B cell (primary cell): ENCODE measurements at places on chromosomes 7 and 10. TPM values are rescaled to one million over a fixed set of nuclear protein-coding genes. Genes with fewer than 3 reads are reported as not detected.

GRCh38 chr7:95684505-95684904 is 87.8 kb upstream of the DYNC1I1 start:
- no peak for DNase-seq
- H3K27me3 ChIP-seq, result no peaks in the 10 kb centered on the region
- no peak overlapping the region for H3K4me3 ChIP-seq
- H3K36me3 ChIP-seq, result no peaks in the 10 kb centered on the region

DNA sequence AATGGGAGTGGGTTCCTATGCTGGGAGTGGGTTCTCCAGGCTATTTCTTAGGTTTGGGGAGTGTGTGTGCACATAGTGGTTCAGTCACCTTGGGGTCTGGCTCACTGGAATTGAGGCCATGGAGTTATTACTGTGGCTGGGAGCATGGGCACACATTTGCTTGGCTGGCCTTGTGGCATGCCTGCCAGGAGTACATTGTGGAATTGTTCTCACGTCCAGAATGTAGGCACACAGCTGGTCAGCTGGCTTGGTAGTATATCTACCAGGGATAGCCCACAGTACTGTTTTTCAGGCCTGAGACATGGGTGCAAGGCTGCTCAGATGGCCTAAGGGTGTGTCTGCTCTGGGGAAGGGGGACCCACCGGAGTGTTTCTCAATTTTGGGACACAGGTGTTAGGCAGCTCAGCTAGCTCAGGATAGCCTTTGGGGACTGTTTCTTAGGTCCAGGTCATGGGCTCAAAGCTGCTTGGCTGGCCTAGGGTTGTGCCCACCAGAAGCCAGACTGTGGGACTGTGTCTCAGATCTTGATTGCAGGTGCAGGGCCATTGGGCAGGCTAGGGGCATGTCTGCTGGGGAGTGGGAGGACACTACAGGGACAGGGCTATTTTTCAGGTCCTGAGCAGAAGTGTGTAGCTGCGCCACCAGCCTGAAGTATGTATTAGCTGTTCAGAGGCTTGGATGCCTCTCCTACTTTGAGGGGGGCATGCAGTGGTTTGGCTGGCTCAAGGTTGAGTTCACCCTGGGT is 50.6 kb downstream of the TMEM168 start:
- H3K27ac ChIP-seq, result no peak overlapping the region
- no peak for DNase-seq
- H3K4me3 ChIP-seq, result no peak overlapping the region
- H3K4me1 ChIP-seq, result no peaks in the 10 kb centered on the region
- H3K36me3 ChIP-seq, result no peaks in the 10 kb centered on the region

DNA sequence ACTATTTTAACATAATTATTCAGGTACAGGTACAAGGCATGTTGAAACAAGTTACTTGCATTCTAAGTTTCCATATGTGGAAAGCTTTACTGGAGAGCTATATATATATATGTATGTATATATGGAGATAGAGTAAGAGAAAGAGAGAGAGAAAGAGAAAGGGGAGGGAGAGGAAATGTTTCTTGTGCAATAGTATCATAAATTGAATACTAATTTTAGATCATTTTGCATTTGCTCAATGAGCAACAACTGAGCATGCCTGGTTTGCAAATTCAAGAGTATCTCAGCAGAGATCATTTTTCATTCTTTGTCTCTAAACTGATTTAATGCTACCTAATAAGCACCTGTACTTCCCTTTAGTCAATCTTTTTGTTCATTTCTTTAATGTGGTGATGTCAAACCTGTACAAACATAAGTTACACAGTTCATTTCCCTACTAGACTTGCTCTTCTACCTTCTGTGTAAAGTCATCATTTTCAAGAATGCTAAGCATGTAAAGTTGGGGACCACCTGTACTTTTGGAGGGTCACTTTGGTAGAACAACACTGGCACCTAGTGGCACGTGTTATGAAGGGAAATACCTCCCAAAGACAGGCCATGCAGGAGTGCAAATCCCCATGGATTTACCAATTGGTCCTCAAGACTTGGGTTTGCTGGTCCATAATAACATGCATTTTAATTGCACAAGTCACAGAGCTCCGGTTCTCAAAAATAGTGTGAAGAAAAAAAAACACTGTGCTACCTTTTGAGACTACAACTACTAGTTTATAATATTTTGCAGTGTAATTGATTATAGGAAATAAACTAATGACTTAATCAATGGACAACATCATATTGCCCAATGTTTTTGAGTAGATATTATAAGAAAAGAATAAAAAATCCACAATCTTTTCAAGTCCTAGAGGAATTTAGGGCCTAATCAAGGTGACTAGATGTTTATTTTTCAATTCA is 431.2 kb upstream of the IGFBP3 start:
- no peak overlapping the region for H3K4me3 ChIP-seq
- no peak overlapping the region for H3K27ac ChIP-seq
- no peak for DNase-seq
- no peaks in the 10 kb centered on the region for H3K4me1 ChIP-seq
- H3K36me3 ChIP-seq, result no peaks in the 10 kb centered on the region
- H3K27me3 ChIP-seq, result no peaks in the 10 kb centered on the region

DNA sequence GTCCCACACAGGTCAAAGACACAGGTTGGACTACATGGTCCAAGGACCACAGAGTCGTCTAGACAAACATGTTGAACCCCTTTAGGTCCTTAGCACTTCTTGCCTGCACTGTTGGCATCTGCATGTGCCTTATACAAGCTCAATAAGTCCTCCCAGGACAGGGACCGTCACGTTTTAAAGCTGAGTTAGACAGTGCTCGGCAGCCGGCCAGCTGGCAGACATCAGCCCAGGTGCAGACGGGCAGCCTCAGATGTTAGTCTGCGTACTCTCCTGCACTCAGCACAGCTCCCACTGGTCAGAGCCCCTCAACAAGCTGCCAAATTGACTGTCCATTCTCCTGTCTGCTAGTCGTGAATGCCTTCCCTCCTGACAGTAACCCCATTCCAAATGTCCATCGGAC is 34.9 kb downstream of the PARP12 start:
- no peak overlapping the region for H3K4me3 ChIP-seq
- no peaks in the 10 kb centered on the region for H3K4me1 ChIP-seq
- no peaks in the 10 kb centered on the region for H3K36me3 ChIP-seq
- no peaks in the 10 kb centered on the region for H3K27me3 ChIP-seq

- H3K27me3 ChIP-seq, result no peaks in the 10 kb centered on the region
- H3K4me3 ChIP-seq, result no peak overlapping the region
- no peak for DNase-seq
- H3K27ac ChIP-seq, result no peak overlapping the region
Measured at GRCh38 chr7:104156842-104157277, 51.0 kb downstream of the ORC5 start.

DNA sequence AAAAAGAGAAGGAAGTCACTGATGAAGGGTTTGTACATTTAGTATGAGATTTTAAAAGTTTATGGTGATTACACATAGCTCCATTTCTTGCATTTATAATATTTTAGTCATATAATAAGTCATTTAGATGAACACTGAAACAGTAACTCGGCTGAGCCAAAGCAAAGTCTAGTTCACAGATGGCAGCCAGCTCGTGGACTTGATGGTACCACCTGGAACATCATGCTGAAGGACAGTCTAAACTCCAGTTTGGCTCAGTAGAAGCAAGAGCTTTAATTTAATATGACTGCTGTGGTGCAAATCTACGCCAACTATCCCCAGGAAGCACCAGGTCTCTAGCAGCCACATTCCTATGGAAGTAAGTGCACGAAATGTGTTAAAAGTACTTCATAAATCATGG is 16.4 kb downstream of the SRI start:
- no peak overlapping the region for H3K27ac ChIP-seq
- no peak overlapping the region for H3K4me3 ChIP-seq
- no peak for DNase-seq
- no peaks in the 10 kb centered on the region for H3K27me3 ChIP-seq
- peaks cover 53% of the 10 kb centered on the region for H3K36me3 ChIP-seq
- H3K4me1 ChIP-seq, result no peaks in the 10 kb centered on the region

- H3K36me3 ChIP-seq, result no peaks in the 10 kb centered on the region
- no peak overlapping the region for H3K4me3 ChIP-seq
- DNase-seq, result no peak
- H3K27ac ChIP-seq, result no peak overlapping the region
- H3K27me3 ChIP-seq, result no peaks in the 10 kb centered on the region
Measured at GRCh38 chr7:156147104-156147503, 334.8 kb upstream of the SHH start.

DNA sequence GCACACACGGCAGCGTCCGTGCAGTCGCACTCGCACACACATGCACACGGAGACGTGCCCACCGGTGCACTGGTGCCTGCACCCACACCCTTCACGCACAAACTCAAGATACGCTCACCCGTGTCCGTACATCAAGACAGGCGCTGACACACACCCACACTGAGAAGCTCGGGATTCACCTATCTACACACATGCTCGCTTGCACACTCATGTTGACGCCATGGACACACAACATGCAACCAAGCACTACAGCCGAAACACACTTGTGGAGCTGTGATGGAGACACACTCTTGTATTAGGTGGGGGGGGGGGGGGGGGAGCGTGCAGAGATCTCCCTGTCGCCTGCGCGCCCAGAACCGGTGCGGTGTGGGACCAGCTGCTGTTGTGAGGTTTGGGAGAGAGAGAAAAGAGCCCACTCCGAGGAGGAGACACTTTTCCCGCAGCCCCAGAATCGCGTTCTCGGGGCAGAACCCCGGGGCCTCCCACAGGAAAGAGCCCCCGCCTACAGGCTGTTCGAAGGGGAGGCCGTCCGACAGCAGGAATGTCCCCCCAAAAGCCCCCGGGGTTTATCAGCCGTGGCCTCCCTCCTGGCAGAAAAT is 605 bp upstream of the NFKB2 start:
- peaks cover 40% of the 10 kb centered on the region for H3K4me1 ChIP-seq
- peak overlapping the region; percentile 98 for H3K27ac ChIP-seq
- no peak for DNase-seq
- H3K36me3 ChIP-seq, result peaks cover 28% of the 10 kb centered on the region
- H3K27me3 ChIP-seq, result no peaks in the 10 kb centered on the region
- peak overlapping the region; percentile 86 for H3K4me3 ChIP-seq

DNA sequence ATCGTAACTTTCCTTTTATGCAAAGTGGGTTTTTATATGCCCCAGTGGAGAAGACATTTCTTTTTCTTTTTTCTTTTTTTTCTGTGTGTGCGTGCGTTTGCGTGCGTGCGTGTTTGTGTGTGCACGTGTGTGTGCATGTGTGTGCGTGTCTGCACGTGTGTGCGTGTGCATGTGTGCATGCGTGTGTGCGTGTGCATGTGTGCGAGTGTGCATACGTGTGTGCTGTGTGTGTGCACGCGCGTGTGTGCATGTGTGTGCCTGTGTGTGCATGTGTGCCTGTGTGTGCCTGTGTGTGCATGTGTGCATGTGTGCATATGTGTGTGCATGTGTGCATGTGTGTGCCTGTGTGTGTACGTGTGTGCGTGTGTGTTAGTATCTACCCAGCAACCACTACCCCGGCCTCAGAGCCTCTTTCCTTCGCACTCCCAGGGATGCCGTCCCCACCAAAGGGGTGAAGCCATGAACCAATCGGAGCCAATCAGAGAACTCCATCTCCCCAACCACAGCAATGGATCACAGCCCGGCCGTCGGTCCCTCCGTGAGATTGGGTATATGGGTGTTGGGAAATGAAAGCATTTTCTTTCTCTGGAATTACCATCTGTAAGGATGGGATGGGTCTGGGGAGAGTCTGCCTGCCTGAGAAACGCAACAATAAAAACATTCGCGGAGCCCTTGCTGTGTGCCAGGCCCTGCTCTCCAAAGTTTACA is 92.3 kb downstream of the ELFN1 start:
- no peak overlapping the region for H3K4me3 ChIP-seq
- H3K4me1 ChIP-seq, result no peaks in the 10 kb centered on the region
- no peaks in the 10 kb centered on the region for H3K36me3 ChIP-seq
- no peak for DNase-seq
- H3K27ac ChIP-seq, result no peak overlapping the region
- H3K27me3 ChIP-seq, result peaks cover 19% of the 10 kb centered on the region

DNA sequence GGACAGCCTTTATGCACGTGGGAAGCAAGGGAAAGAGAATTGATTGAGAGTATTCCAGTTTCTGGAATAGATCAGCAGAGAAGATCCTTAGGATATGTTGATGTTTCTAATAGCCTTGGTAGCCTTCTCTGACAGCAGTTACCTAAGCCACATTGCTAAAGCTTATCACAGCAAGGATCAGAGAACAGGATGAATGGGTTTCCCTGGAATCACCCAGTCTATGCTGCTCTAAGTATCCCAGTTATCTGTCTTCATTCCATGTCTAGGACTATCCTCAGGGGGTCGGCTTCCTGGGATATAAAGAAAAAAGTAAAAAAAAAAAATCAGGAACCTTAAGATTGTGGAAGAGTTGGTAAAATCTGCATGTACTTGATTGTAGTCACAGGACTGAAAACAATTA is 352.0 kb upstream of the AKR1E2 start:
- no peaks in the 10 kb centered on the region for H3K4me1 ChIP-seq
- no peaks in the 10 kb centered on the region for H3K36me3 ChIP-seq
- DNase-seq, result no peak
- no peak overlapping the region for H3K4me3 ChIP-seq

DNA sequence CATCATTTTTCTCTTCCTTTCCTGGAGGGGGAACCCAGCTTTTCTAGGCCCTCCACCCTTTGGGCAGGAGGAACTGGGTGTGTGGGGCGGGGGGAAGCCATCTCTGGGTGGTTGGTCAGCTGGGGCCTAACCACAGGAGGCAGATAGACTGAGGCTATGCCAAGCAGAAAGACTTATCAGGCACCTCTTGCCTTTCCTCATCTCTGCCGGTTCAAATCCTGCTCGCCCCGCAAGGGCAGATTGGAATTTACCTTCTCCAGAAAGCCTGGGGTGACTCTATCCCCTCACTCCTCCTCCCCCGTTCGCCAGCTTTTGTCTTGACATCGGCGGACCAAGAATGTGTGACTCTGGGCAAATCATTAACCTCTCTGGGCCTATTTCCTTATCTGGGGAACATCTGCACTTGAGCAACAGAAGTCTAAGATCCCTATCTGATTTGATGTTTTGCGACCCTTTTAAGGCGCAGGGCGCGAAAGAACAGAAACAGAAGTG is 584 bp upstream of the GARS1 start:
- H3K36me3 ChIP-seq, result peaks cover 3% of the 10 kb centered on the region
- peaks cover 24% of the 10 kb centered on the region for H3K4me1 ChIP-seq
- no peaks in the 10 kb centered on the region for H3K27me3 ChIP-seq
- peak overlapping the region; percentile 93 for H3K4me3 ChIP-seq
- peak overlapping the region; percentile 98 for H3K27ac ChIP-seq

- H3K4me3 ChIP-seq, result no peak overlapping the region
- DNase-seq, result no peak
- H3K27ac ChIP-seq, result no peak overlapping the region
- H3K27me3 ChIP-seq, result no peaks in the 10 kb centered on the region
- no peaks in the 10 kb centered on the region for H3K36me3 ChIP-seq
- no peaks in the 10 kb centered on the region for H3K4me1 ChIP-seq
Measured at GRCh38 chr7:18265611-18266281, 229.8 kb upstream of the HDAC9 start.

The GSTO2 gene
- 0.16 and 1.2 TPM in 2 replicates for polyA plus RNA-seq

The PMS2 gene
- polyA plus RNA-seq, result 8.1 and 10.4 TPM in 2 replicates

The CLCN1 gene
- polyA plus RNA-seq, result not detected in 2 replicates

The HYAL4 gene
- polyA plus RNA-seq, result 0.42 TPM in 1 of 2 replicates, not detected in the other

The PDE1C gene
- not detected in 2 replicates for polyA plus RNA-seq

The ASB10 gene
- polyA plus RNA-seq, result not detected in 2 replicates

The MTURN gene
- polyA plus RNA-seq, result 4.5 and 14.2 TPM in 2 replicates

The GPR37 gene
- not detected in 2 replicates for polyA plus RNA-seq

The DCLRE1A gene
- 1.4 and 1.6 TPM in 2 replicates for polyA plus RNA-seq
